ENCODE measurements at places on chromosomes 6 and 20.
A peak's percentile ranks its signal among the peaks of the same experiment; 100 is the strongest.

GRCh38 chr6:63824722-63825121 is 189.1 kb downstream of the PHF3 start:
- DNase-seq, result no peak

- no peak for DNase-seq
These were observed 333.2 kb upstream of the PLCB4 start for GRCh38 chr20:8735674-8736073.

DNA sequence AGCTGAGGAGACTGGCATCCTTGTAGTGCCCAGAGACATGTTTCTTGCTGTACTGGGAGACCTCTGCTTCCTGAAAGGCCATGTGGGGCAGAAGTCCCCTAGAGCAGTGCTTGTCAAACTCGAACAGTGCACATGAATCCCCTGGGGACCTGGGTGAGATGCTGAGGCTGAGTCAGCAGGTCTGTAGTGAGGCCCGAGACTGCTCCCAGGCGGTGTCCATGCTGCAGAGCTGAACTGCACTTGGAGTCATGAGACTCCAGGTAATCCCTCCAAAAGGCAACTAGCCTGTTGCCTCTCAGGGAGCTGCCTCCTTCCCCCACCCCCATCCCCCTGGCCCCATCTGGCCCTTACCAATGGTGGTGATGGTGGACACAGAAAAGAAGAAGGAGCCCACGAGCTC is 3.7 kb downstream of the KCNK17 start:
- DNase-seq, result no peak

DNA sequence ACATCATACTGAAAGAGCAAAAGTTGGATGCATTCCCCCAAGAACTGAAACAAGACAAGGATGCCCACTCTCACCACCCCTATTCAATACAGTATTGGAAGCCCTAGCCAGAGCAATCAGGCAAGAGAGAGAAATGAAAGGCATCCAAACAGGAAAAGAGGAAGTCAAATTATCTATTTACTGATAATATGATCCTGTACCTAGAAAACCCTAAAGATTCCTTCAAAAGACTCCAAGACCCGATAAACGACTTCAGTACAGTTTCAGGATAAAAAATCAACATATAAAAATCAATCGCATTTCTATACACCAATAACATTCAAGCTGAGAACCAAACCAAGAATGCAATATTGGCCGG is 14.5 kb downstream of the CDK19 start:
- no peak for DNase-seq

GRCh38 chr6:16723826-16724225 is 37.4 kb downstream of the ATXN1 start:
- DNase-seq, result no peak

- DNase-seq, result no peak
These were observed 45.1 kb upstream of the B4GALT5 start for GRCh38 chr20:49758781-49759180.

GRCh38 chr6:153056308-153056707 is 53.8 kb upstream of the MTRF1L start:
- DNase-seq, result no peak

DNA sequence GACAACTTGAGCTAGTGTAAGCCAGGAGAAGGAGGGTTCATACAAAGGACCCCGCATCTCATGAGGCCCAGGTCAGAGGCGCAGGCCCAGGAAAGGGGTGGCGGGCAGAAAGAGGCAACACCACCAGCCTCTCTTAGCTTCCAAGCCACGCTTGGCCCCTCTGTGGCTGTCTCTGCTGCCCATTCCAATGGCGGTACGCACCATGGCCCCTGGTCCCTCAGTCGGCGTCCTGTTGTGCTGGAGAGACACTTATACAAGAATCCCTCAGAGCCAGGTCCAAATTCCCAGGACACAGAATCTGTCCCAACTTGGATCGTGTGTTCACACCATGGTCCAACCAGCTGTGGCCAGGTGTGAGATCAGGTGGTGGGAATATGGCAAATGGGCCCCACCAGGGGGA is 127.0 kb upstream of the CDH4 start:
- DNase-seq, result no peak

DNA sequence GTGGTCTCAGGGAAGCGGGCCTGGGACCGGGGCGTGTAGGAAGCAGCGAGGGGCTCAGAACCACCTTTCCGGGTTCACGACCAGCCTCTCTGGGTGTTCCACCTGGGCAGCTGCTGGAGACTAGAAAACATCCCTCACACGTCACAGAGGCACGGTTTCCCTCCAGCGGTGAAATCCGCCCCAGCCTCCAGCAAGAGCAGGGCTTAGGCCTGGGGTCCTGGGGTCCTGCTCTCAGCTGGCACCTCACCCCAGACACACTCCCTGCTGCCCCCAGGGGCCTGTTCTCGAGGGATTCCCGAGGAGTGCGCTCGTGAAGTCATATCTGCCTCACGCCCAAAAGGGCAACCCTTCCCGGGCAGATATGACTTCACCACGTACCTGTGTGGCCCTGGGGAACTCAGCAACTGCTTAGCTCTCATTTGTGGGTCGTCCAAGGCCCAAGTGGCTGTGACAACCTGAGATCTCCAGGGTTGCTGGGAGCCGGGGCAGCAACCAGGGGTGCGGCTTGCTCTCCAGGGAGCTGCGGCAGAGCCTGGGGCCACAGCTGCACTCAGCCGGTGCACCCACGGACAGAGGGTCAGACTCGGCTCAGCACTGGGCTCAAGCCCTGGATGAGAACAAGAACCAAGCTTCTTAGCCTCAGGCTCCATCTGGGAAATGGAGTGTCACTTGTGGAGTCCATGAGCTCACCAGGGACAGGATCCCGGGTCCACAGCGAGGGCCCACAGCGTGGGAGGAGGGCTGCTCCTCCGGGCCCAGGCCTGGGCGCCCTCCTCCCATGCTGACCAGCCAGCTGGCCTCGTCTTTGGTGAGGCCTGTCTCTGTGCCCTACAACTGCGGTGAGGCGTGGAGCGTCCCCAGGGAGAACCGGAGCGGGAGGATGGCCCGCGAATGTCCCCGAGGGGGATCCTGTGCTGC is 661 bp downstream of the FNDC11 start:
- DNase-seq, result peak; percentile 35
